Inflammatory macrophage (primary cell): ENCODE measurements at places on chromosomes 16 and 17.

- DNase-seq, result no peak
Measured at GRCh38 chr16:19415461-19415860, 2.2 kb upstream of the TMC5 start.

- peak; percentile 49 for DNase-seq
Measured at GRCh38 chr16:30478766-30479478, 6.4 kb downstream of the ITGAL start.

DNA sequence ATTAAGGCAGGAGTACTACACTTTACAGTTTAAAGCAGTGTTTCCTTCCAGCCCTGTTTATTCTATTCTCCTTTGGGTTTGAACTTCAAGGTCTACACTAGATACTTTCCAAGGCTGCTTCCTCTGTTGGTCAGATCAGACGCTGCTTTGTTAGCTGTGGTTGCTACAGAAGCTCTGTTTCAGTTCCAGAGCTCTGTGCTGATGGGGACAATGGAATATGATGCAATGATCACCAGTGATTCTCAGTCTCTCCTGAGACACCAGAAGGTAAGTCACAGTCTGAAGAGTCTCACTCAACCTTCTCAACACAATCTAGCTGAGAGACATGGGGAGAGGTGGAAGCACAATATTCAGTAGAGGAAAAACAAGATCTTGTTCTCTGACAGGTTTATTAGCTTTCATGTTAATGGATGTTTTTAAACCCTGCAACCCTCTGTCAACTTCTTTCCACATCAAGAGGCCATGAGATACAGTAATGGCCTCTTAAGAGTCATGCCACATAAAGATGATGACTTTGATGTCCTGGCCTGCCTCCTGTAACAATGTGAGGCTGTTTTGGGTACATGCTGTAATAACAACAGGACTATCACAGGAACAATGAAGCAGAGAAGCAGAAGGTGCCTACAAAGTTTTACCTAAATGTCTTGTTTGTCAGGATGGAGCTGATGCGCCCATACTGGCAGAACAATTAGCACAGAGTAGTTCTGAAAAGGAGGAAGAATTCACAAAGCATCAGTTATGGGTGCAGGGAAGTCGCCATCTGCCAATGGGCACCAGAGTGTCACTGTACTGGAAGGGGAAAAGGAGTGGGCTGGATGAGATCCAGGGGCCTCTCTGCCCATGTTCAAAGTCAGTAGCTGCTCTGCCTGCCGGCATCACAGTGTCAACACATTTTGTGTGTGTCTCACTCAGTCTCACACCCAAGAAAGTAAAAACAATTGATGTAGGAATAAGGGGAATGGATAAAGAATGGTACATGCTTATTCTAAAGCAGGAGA, 33.4 kb downstream of the PSME3IP1 start:
- DNase-seq, result no peak

GRCh38 chr17:43403846-43404245, 5.1 kb downstream of the ARL4D start:
- DNase-seq, result no peak

DNA sequence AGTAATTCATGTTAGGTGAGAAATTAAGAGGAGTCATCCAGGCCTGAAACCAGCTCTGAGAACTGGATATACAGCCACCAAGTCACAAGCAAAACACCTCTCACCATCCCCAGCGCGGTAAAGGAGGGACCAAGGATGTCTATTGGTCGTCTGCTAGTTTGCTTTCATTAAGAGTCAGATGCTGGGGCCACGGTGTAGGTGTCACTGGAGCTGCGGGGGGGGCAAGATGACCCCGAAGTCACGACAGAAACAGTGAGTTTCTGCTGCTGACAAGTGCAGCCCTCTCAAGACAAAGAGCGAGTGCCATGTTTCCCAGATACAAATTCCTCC, 790 bp downstream of the NCBP3 start:
- DNase-seq, result no peak

DNA sequence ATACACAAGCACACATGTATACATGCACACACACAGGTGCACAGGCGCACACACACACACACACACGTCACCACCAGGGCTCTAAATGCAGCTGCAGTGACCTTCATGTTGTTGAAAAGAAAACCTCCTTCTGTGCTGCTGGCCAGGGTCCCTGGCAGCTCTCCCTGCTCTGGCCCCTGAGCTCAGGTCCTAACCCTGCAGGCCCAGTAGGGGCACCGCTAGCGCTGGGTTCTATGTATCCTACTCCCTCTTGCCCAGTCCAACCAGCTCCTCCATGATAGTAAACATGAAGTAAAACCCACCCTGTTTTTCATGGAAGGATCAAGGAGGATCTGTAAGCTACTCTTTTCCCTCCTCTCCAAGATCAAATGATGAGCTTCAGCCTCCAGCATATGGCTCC, 172.8 kb downstream of the RBFOX3 start:
- DNase-seq, result no peak

- DNase-seq, result no peak
Measured at GRCh38 chr17:62860962-62861873, 53.1 kb upstream of the MARCHF10 start.

- DNase-seq, result no peak
Measured at GRCh38 chr16:82671741-82672140, 45.0 kb downstream of the CDH13 start.

GRCh38 chr17:66522591-66523272, 220.3 kb downstream of the PRKCA start:
- DNase-seq, result no peak

GRCh38 chr17:13410874-13411273, 190.9 kb downstream of the HS3ST3A1 start:
- no peak for DNase-seq

DNA sequence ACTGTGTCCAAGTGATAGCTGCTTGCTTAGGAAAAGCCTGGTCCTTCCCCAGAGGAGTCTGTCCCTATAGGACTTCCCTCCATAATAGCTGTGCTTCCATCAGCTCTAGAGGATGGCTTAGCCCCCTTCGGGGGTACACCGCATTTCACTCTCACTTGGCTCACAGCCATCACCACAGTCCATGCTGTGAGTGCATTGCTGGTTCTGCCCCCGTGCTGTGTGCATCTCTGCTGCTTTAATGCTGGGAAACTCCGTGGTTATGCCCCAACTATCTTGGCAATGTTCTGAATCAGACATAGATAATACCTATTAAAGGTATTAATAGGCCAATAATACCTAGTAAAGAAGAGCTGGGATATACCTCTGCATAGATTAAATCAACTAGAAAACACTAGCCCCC, 58.3 kb downstream of the SIAH1 start:
- no peak for DNase-seq

DNA sequence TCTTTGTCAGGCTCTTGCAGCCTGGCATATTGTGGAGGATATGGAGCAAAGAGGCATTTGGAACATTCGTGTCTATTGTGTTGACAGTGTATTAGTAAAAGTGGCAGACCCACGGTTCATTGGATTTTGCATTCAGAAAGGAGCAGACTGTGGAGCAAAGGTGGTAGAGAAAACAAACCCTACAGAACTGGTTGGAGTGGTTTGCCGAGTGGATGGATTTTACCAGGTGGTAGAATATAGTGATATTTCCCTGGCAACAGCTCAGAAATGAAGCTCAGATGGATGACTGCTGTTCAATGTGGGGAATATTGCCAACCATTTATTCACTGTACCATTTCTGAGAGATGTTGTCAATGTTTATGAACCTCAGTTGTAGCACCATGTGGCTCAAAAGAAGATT, 44.5 kb downstream of the EFCAB13 start:
- DNase-seq, result no peak

DNA sequence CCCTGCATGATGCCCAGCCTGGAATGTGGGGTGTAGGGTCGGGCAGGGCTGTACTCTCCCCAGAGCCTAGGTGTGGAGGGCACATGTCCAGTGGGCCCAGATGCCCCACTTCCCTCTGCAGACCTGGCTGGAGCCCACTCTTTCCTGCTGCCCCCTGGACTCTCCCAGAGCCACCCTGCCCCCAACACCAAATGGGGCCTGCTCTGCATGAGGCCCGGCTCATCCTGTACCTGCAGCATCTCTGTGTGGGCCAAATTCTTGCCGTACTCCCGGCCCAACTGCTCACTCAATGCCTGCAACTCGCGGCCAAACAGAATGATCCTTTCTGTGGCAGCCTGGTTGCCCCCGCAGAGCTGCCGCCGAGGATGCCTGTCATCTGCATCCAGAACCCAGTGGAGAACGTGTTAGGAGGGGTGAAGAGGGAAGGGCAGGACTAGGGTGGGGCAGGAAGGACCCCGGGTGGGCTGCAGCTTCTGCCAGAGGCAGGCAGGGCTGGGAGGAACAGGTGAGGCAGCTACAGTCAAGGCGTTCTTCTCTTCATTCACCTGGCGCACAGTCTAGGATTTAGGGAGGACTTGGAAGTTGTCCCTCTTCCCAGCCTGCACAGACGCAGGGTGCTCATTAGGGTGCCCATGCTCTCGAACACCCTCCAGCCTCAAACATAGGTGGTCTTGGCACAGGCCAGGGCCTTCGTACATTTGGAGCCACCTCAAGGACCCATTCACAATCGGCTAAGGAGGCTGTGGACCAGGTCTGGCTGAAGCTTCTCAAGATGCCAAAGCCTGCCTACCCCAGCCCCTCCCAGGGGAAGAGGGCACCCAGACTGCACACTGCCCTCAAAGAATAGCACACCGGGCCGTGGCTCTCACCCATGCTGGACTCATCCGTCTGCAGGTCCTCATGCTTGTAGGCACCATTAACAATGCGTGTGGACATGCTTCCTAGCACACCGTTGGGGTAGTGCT, 8.7 kb upstream of the GFOD2 start:
- DNase-seq, result no peak

- DNase-seq, result no peak
Measured at GRCh38 chr16:4488499-4488967, 12.3 kb downstream of the HMOX2 start.

DNA sequence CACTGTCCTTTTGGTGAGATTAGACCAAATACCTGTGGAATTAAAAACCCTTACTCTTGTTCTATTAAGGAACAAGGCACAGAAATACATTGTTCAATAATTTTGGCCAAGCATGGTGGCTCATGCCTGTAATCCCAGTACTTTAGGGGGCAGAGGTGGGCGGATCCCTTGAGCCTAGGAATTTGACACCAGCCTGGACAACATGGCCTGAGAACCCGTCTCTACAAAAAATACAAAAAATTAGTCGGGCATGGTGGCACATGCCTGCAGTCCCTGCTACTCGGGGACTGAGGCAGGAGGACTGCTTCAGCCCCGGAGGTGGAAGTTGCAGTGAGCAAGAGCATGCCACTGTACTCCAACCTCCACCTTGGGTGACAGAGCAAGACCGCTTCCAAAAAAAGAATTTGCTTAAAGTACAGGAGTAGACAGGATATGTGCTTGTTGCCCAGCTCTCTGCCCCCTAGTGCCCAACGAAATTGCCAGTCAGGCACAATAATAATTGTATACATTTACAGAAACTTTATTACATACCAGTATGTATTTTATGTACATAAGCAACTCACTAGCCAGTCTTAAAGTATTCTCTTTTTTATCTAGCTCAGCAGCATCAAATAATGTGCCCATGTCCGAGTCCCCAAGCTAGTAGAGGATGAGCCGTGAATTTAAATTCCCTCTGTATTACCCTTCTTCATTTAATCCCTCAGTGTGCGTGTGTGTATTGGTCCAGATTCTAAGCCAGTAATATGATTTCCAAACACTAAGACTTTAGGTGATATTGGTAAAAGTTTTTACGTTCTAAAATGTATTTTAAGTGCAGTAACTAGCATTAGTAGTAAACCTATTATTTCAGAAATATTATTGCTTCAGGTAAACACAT, 1.4 kb downstream of the THUMPD1 start:
- no peak for DNase-seq

GRCh38 chr17:4711661-4712181, 1.3 kb downstream of the ARRB2 start:
- peak; percentile 94 for DNase-seq

DNA sequence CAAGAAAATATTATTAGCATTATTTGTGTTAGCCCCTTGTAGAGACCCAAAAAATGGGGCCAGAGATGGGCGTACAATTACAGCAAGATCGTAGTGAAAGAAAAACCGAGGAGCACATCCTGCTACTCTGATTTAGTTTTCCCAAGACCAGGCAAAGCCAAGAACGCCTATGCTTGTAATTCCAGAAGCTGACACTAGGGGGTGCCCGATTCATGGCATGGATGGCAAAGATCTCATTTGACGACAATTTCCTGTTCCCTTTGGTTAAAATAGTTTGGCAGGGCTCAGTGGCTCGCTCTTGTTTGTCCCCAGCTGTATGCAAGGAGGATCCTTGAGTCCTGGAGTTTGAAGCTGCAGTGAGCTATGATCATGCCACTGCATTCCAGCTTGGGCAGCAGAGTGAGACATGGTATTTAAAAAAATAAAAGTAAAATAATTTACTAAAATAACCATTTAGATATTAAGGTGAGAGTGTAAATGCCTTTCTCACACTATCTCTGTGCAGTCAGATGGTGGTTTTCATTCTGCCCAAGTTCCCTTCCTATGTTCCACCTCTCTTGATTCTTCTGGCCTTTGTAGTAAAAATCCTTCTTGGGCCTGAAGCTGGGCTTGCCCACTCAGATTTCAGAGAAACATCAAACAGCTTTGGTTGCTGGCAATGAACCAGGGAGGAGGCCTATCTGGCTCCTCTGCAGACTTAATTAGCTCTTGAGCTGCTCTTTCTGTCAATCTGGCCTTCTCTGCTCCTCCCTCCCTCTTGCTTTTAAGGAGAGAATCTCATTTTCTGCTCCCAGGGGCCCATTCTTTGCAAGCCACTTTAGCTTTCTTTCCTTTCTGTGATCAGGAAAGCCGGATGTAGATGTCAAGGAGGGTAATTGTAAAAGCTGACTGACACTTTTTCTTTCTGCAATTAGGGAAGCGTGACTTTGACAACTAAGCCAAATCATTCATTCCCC, 31.2 kb downstream of the TMEM238L start:
- DNase-seq, result peak; percentile 83

GRCh38 chr16:8137606-8138005, 452.7 kb downstream of the TMEM114 start:
- DNase-seq, result no peak

DNA sequence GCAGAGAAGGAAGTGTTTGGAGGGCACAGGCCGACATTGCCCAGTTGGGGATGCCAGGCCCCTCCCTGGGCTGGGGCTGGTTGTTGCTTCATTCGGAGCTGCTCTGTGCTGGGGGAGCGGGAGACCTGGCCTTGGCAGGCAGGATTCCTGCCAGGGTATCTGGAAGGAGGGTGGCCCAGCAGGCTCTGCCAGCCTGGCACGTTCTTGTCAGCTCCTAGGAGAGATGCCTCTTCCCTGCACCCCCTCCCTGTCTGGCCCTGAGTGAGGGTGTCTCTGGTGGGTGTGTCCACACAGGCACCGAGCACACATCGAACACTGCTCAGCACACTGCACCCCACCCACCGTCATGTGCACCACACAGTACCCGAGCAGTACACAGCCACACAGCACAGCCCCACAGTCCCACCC, 35.2 kb downstream of the ARHGAP23 start:
- DNase-seq, result no peak
